ENCODE measurements at places on chromosomes 16 and 17.
A peak's percentile ranks its signal among the peaks of the same experiment; 100 is the strongest.

- DNase-seq = no peak
Observed at GRCh38 chr16:29730649-29731048, 15.1 kb downstream of the C16orf54 start.

- DNase-seq = peak; percentile 71
Observed at GRCh38 chr17:45131616-45132319, 547 bp downstream of the PLCD3 start.

DNA sequence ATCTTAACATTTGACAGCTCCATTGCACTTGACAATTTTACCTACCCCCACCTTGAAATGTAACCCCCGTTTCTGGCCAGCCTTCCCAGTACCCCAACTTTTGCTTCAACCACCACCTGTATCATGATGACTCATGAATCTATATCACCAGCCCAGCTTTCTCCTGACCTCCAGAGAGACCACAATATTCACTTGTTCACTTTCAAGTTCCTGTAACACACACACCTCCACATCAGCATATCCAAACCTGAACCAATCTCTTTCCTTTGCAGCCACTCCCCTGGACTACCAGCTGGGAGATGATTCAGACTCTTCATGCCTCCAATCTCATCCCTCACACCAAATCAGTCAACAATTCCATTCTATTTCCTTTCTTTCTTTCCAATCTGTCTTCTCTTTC is 8.0 kb downstream of the SMG6 start:
- DNase-seq = no peak

- DNase-seq = no peak
Observed at GRCh38 chr17:14307560-14308024, 6.7 kb downstream of the HS3ST3B1 start.

GRCh38 chr16:89577055-89577759 is 1.6 kb downstream of the CPNE7 start:
- DNase-seq = no peak

DNA sequence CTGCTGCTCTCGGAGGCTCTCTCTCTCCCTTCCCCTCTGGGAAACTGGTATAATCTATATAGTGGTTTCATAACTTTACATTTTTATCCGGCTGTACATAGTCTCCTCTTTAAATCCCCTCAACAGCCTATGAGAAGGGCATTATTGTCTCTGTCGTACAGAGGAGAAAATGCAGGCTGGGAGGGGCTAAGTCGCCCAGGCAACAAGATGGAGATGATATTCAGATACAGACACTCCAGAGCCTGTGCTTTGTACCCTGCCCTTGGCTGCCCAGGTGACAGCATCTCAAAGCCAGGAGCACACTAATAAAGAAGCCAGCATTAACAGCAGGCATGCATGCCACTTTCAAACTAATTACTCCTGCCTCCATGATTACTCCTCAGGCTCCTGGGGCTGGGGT is 4.7 kb upstream of the EIF1 start:
- no peak for DNase-seq

GRCh38 chr17:44655983-44656710 is at the start of gene MEIOC:
Gene MEIOC (plus strand): TSS chr17:44656468. CDS start chr17:44656614, 146 bp downstream.
- DNase-seq = peak; percentile 27

GRCh38 chr16:13560151-13560550 is 359.8 kb upstream of the ERCC4 start:
- DNase-seq = no peak

- DNase-seq = no peak
Observed at GRCh38 chr16:27879601-27880247, 183.8 kb downstream of the GSG1L start.

GRCh38 chr16:87342978-87343752 is 26.0 kb upstream of the C16orf95 start:
- DNase-seq = no peak

DNA sequence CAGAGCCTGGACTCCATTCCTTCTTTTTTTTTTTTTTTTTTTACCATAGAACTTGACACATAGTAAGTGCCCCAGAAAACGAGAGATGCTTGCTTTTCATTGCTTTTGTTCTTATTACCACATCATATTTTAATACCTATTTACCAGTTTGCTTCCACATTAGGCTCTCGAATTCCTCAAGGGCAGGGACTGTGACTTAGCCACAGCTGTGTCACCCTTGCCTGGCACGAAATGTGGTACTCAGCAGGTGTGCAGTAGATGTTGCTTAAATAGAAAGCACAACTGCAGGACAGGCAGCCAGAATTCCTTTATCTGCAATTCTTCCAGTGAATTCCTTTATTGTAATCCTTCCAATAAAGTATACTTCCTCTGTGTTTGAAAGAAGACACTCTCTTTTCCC is 393.0 kb downstream of the HAPSTR1 start:
- no peak for DNase-seq

DNA sequence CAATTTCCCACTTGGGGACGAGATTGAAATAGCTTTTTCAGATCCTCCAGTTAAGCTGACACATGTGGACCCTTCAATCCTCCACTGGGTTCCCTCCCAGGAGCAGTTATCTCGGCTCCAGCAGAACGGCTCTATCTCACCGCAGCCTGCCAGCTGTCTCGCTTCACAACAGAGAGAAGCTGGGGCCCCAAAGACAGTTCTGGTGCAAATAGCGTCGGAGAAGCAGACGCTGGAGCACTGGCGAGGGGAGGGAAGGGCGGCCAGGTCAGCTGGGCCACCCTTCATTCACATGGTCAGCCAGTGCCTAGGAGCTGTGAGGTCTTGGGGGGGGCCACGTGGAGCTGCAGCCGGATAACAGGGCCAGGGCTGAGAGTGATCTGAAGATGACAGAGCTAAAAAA is 141.3 kb upstream of the SDK2 start:
- DNase-seq = no peak

DNA sequence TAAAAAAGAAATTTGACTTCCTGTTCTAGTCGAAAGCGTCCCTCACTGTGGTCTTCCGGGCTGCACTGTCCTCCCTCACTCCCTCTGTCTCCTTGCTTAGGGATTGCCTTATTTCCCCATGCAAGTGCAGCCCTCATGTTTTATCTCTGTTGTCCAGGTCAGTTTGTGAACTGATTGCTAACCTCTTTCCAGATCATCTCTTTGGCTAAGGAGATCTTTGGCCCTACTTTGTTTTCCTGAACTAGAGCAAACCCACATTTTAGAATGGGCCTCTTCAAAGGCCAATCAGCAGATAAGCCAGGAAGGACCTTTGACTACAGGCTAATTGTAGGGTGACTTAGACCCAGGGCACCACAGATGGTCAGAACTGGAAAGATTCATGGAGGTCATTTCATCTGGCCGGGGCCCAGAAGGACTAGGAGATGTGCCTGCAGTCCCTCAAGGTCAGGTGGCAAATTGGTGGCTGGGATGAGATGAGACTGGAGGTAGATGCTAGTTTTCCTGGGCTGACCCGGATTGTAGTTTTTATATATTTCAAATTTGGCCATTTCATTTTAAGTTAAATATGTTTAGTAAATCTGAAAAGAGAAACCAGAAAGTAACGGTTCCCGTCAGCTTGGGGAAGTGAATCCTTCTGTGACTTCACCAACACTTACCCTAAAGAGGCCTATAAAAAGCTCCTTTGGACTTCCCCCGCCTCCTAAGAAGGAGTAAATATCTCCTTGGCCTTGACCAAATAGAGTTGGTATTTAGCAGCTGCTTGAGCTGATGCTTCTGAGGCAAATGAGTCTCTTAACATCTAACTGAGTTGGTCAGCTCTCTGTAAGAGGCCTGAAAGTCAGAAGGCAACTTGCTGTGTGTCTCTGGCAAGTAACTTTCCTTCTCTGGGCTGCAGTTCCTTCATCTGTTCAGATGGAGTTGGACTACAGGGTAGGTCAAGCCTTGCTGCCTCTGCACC is 6.2 kb upstream of the SLC25A19 start:
- no peak for DNase-seq

DNA sequence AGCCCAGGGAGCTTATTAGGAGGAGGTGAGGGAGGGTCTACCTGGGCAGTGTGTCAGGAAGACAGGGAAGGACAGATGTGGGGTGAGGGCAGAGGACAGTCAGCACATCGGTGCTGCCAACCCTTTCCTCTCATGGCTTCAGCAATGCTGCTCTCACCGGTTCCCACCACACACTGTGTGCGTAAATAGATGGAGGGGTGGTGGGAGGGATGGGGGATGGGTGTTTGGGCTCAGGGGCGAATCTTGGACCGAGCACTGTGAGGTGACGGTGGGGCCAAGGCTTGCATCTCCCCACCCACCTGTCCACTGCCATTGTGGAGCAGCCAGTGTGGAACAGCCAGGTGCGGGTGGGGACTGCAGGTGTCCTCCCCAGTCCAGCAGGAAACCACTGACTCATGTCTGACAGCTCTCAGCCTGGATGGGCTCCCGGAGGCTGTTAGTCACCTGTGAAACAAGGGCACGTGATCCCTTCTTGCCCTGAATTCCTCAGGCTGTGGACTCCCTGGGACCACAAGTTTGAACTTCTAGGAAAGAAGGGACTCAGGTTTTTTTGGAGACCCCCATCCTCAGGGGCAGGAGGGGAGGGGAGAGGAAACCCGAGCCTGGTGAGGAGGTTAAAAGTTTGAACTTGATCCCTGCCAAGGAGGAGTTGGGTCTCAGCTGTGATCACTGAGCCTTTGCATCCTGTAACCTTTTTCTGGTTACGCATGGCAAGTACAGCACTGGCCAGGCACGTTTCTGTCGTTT is 42.7 kb upstream of the SMPD3 start:
- DNase-seq = no peak

GRCh38 chr17:77045441-77046041 is 95.2 kb upstream of the SEC14L1 start:
- no peak for DNase-seq

- DNase-seq = no peak
Observed at GRCh38 chr17:43324205-43324893, 74.4 kb upstream of the ARL4D start.

- DNase-seq = peak; percentile 63
Observed at GRCh38 chr17:50841949-50842354, 6.6 kb downstream of the WFIKKN2 start.

DNA sequence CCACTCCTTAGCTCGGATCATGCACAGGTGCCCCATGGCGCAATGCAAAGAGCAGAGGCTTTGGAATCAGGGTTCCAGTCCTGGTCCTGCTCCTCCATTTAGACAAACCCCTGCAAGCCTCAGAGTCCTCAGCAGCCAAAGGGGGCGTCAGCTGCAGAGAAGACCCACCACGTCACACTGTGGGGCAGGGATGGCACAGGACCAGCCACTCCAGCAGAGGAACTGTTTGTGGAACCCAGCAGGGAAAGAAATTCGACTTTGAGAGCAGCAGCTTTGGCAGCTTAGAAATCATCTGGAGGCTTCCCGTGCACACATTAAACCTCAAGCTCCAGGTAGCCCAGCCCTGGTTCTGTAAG is 25.2 kb downstream of the C17orf100 start:
- no peak for DNase-seq

GRCh38 chr16:47016700-47017133 is 43.2 kb upstream of the DNAJA2 start:
- no peak for DNase-seq

DNA sequence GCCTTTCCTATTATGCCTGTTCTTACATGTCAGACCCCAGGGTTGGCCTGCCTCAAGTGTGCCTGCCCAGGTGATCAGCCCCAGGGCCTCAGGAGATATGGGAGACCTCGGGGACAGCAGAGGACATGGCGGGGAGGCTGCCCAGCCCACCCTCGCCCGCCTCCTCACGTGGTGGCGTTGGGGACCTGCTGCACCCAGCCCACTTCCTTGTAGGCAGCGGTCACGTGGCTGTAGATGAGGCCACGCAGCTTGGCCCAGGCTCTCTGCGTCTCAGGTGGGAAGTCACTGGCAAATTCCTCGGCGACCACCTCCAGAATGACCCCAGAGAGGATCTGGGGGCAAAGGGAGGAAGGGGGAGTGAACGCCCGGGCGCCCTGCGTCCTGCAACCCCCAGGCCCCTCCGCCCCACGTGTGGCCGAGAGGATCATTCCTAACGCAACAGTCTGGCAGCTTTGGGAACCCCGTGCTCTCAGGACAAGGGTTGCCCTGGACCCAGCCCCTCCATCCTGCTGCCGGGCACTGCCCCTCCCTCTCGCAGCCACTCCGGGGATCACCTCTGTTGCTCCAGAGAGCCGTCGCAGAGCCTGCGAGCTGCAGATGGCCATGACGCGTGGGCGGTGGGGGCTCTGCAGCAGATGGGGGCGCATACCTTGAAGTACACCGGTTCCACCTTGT is 6.6 kb downstream of the CYGB start:
- no peak for DNase-seq

DNA sequence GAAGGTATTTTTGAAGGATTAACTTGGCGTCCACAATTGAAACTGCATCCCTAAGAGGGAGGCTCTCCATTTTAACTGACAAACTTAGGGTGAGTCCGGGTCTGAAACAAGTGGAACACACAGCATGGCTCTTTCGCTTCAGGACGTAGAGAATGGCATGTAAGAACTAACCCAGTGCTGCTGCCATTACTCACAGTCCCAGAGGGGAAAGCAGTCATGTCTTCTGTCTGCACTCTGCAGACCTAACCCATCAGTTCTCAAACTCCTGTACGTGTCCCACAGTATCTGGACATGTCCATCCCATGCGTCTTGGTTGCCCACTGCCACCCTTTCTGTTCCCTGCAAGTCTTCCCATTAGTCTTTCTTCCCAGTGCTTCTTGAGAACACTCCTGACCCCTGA is 563 bp downstream of the ST6GALNAC1 start:
- DNase-seq = no peak

DNA sequence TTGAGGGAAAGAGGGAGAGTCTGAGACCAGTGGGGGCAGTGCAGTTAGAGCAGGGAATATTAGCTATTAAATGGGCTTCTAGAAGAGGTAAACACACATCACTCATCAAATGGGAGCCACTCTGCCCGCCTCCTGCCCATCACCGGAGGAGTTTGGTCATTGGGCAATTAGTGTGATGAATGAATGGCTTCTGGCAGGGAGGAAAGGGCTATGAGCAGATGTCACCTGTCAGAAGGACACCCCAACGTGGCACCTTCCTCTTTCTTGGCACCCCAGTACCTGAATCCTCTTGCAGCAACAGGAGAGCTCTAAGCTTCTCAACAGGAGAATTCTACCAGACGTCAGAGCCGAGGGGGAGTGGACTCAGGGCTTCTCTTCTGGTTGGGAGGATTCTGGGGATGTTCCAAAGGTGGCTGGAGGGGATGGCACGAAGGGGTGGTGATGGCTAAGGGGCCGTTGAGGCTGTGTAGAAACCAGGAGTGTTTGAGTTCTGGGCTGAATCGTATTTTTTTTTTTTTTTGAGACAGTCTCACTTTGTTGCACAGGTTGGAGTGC is 11.0 kb downstream of the C1QTNF1 start:
- no peak for DNase-seq

DNA sequence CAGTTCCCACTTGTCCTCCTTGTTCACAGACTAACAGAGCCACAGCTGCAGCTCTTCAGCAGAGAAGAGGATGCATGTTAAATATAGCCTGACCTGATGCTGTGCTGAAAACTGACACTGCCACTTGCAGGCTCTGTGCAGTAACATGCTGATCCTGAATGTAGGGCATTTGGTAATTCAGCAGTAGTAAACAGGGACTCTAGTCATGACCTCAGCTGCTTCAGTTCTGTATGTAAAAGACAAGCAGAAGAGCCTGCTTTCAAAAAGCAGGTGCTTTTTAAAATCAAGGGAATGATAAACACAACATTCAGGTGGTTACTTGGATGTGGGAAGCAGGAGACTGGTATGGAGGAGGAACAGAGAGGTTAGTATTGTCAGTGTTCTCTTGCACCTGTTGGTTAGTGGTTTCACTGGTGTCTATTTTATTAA is 33.8 kb downstream of the ESRP2 start:
- no peak for DNase-seq

All from progenitor cell of endocrine pancreas (in vitro differentiated cells).